ENCODE measurements at places on chromosomes 2 and 18. TPM values are rescaled to one million over a fixed set of nuclear protein-coding genes. Genes with fewer than 3 reads are reported as not detected.

Gene SPDYA
- 3.5 TPM for total RNA-seq

Gene C2orf66
- total RNA-seq, result not detected

Gene PID1
- 32.1 TPM for total RNA-seq

Gene TUBB8B
- total RNA-seq, result 0.73 TPM

DNA sequence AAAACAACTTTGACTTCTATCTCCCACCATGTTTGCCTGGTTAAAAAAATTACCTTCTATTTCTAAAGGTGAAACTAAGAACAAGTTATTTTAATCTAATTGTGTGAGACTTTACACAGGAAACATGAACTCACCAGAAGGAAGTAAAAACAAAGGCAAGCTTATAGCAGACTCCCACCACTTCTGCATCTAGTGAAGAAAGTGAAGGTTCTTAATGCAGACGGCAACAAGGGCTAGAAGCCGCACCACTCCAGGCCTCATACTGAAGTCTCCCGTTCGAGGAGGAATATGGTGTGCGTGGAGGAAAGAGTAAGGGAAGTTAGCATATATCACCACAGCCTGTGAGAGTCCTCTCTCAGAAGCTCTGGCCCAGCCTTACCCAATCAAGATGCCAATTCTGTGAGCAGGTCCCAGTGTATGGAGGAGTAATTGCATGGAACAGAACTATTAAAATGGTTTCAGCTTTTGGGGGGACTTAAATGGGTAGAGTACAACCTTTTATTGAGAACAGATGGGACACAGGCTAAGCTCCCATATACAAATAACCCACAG is 958.7 kb downstream of the BCL11A start:
- H3K36me3 ChIP-seq, result no peaks in the 10 kb centered on the region
- no peaks in the 10 kb centered on the region for H3K4me1 ChIP-seq
- no peak overlapping the region for H3K27ac ChIP-seq
- no peak for DNase-seq

- H3K27ac ChIP-seq, result no peak overlapping the region
- H3K36me3 ChIP-seq, result no peaks in the 10 kb centered on the region
- H3K27me3 ChIP-seq, result no peaks in the 10 kb centered on the region
- DNase-seq, result no peak
- H3K4me1 ChIP-seq, result no peaks in the 10 kb centered on the region
Observed at GRCh38 chr2:144615866-144616565, 96.1 kb upstream of the ZEB2 start.

GRCh38 chr2:73134471-73134870 is 21.7 kb upstream of the RAB11FIP5 start:
- no peaks in the 10 kb centered on the region for H3K4me1 ChIP-seq
- H3K36me3 ChIP-seq, result no peaks in the 10 kb centered on the region
- no peak overlapping the region for H3K4me3 ChIP-seq
- H3K27me3 ChIP-seq, result no peaks in the 10 kb centered on the region
- no peak overlapping the region for H3K27ac ChIP-seq

GRCh38 chr2:222920657-222921186 is 59.9 kb downstream of the ACSL3 start:
- H3K36me3 ChIP-seq, result no peaks in the 10 kb centered on the region
- no peaks in the 10 kb centered on the region for H3K27me3 ChIP-seq
- DNase-seq, result no peak

DNA sequence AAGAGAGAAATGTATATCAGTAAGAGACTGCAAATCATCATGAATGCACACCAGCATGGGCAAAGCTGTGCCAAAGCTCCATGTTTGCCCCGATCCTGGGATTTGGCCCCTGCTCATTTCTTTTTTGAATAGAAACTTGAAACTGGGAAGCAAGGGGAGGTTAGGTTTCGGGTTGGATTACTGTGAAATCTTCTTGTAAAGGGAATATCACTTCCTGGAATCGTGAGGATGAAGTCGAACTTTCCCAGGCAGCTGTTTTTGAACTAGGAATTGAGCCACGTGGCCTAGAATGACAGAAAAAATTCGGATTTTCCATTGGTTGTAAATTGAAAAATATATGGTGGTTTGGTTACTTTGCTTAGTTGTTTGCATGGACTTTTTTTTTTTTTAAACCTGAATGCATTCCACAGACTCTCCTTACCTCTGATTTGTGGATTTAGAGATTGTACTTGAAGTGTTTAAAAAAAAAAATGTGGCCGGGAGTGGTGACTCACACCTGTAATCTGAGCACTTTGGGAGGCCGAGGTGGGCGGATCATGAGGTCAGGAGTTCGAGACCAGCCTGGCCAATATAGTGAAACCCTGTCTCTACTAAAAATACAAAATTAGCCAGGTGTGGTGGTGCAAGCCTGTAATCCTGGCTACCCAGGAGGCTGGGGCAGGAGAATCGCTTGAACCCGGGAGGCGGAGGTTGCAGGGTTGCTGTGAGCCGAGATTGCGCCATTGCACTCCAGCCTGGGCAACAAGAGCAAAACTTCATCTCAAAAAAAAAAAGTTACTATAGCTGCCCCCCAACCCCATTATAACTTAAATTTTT is 32.1 kb downstream of the GRHL1 start:
- no peaks in the 10 kb centered on the region for H3K27me3 ChIP-seq
- peaks cover 3% of the 10 kb centered on the region for H3K4me1 ChIP-seq
- no peaks in the 10 kb centered on the region for H3K36me3 ChIP-seq
- no peak overlapping the region for H3K4me3 ChIP-seq

DNA sequence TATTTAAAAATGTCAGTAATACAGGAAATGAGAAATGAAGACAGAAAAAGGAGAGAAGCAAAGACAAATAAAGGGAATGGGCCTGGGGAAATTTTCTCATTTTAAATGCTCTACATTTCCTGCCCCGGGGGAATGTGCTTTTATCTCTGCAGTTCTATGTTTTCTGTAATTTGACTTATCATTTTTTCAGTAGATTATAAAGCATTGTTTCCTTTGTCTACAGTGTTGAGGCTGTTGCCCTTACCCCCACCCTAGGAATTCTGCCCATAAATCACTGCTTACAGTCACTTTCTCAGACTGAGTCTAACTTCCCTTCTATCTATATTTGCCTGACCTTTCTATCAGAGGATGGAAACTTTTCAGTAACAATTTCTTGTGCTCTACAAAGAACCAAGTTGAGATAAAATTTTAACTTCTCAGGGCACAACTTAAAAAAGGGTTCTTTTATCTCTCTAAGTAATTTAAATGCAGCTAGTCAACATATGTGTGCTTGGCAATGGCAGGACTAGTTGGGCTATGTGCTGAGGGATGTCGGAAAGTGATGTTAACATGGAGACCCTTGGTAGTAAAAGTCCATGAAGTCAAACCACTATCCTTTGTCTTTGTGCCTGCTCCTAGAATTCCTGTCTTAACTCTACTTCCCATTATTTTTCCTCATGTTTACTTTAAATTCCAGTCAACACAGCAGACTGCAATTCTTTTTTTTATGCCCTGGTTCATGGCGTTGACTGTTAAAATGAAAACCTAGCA is 146.5 kb upstream of the MMADHC start:
- no peak overlapping the region for H3K27ac ChIP-seq
- no peaks in the 10 kb centered on the region for H3K27me3 ChIP-seq
- no peaks in the 10 kb centered on the region for H3K36me3 ChIP-seq
- peaks cover 7% of the 10 kb centered on the region for H3K4me1 ChIP-seq
- H3K4me3 ChIP-seq, result no peak overlapping the region
- DNase-seq, result no peak

Measured in ovary (tissue), 10 donors.